T-cell (primary cell): ENCODE measurements at places on chromosomes 4 and X. TPM values are rescaled to one million over a fixed set of nuclear protein-coding genes. Genes with fewer than 3 reads are reported as not detected.

The DCAF12L1 gene
- total RNA-seq: not detected

The MSX1 gene
- not detected for total RNA-seq

The VCX2 gene
- not detected for total RNA-seq

The MSANTD1 gene
- total RNA-seq: 1.6 TPM

The CENPI gene
- 0.73 TPM for total RNA-seq

- no peak for DNase-seq
Observed at GRCh38 chr4:116055857-116056827, 942.7 kb upstream of the NDST4 start.

GRCh38 chrX:54495814-54496516 is at the start of gene FGD1:
Gene FGD1 (minus strand): TSS chrX:54496234. CDS start chrX:54495432, 802 bp downstream.
- no peak for DNase-seq

DNA sequence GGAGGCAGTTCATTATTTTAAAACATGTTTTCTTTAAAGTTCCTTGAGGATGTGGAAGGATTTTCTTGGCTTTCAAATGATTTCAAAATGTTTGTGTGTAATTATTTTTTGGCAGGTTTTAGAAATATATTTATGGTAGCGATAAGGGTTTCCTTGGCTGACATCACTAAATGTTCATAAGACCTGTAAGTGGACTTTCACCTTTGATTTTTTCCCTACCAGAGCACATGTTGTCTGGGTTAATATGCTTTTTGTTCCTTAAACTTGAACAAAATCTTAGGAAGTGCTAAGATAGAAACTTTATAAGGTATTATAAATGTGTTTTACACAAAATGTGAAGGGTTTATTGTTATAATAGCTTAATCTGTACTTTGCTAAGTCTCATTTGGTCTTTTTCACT is 315.6 kb downstream of the PCDH7 start:
- no peak for DNase-seq

DNA sequence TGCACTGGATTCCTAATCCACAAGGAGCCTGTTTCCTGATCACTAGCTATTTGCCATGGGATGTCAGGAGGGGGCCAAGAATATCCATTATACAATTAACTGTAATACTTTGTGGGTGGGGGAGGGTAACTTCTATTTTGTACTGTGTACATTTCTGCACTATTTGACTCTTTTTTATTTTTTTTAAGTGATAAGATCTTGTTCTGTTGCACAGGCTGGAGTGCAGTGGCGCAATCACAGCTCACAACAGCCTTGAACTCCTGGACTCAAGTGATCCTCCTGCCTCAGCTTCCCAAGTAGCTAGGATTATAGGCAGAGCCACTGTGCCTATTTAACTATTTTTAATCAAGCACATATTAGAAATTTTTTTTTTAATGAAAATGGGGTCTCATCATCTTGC is 134.1 kb downstream of the ELOVL6 start:
- no peak for DNase-seq

- no peak for DNase-seq
Observed at GRCh38 chr4:11496351-11496829, 67.7 kb upstream of the HS3ST1 start.

- no peak for DNase-seq
Observed at GRCh38 chr4:184061582-184061981, 156.1 kb downstream of the ENPP6 start.

DNA sequence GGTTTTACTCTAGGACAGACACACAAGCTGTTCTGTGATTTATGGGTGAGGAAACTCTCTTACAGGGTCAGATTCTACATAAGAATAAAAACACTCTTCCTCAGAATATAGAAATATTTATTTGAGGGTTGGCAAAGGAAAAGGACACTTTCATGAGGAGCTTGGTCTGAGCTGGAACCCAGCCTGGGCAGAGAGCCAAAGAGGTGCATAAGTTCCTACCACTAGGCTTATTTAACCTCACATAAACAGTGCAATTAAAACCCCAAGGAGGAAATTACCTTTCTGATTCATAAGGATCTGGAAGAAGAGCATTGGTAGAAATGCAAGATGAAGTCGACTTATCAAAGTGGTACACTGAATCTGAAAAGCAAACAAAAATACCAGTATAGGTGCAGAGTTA is 32.9 kb downstream of the SETD7 start:
- DNase-seq: no peak

DNA sequence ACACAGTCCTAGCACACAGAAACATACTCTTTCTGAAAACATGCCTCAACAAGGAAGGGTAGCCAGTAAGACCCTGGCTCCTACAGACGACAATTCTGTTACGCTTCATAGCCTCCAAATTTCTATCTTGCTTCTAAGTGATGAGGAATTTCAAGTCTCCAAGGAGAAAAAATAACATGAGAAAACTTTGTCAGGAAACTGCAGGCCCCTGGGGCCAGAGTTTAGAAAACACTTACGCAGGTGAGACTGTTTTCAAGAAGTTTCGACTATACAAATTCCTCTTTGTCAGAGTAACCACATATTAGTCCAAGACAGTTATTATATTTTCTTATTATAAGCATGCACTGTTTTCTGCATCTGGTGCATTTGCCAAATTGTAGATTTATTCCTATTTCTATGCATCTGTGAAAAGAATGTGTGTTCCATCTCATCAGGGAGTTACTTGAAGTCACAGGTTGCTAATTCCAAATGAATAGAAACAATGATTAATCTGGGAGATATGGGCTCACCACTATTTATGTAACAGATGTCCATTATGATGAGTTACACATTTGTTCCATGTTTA is 30.3 kb upstream of the HCCS start:
- no peak for DNase-seq

GRCh38 chr4:114226968-114227760 is 247.7 kb upstream of the ARSJ start:
- no peak for DNase-seq

GRCh38 chr4:124018383-124019317 is 622.1 kb downstream of the SPRY1 start:
- no peak for DNase-seq

GRCh38 chrX:19094654-19095053 is 27.6 kb downstream of the ADGRG2 start:
- no peak for DNase-seq
